ENCODE measurements at places on chromosomes 16 and 17.

GRCh38 chr16:4383591-4384444 lies 12.2 kb downstream of the VASN start:
- DNase-seq: no peak

- no peak for DNase-seq
These were observed 74.6 kb downstream of the KSR1 start for GRCh38 chr17:27530764-27531391.

GRCh38 chr17:21376759-21377690 lies 868 bp downstream of the KCNJ12 start:
- DNase-seq: no peak

DNA sequence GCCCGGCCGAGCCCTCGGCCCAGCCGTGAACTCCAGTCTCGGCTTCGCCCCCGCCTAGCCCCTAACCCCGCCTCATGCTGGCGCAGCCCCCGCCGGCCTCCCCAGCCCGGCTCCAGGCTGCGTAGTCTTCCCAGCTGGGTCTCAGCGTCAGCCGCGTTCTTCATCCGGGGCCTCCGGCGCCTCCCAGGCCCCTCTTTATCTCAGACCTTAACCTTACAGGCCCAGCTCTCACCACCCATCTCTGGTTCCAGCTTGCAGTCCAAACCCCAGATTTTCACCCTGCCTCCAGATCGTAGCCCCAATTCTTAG lies at the start of gene PROCA1:
Gene PROCA1, minus strand, starts transcription at position 166 of the 309 bp plus-strand sequence. CDS start 228 bp downstream, outside the sequence.
- peak; percentile 39 for DNase-seq

Measured in CD4-positive, alpha-beta T cell treated with Interleukin-12 subunit alpha and Interleukin-12 subunit beta, for 1 hour (primary cell).